ENCODE measurements at places on chromosomes 3 and 15.

DNA sequence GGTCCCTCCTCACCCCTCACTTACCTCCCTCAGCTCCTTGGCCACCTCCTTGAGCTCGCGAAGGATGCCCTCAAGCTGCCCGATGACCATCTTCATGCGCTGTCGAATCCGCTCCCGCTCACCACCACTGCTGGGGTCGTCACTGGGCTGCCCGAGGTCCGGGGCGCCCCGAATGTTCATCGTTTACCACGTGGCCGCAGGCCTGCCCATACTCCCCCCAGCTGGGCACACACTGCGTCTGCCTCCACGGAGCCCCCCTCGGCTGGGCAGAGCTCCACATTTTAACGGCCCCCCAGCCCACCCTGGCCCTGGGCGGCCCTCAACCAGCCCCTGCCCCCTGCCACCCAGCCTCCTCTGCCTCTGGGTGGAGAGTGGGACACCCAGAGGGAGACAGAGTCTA lies 2.2 kb downstream of the INSYN1 start:
- DNase-seq, result no peak

DNA sequence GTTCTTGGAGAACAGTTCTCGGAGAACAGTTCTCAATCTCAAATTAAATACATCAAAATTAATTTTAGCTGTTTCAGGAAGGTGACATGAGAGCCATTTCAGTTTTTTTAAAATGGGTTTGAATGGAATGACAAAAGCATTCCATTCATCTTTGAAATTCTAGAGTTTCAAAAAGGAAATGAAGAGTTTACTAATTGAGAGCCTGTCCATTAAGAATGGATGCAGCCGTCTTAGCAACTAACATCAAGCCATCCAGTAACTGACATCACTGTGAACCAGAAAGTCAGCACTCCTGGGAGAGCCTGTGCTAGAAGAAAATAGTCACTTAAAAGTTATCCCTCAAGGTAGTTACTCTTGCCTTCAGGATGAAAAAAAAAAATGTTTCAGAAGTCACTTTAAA lies 47.0 kb upstream of the FSTL1 start:
- no peak for DNase-seq

DNA sequence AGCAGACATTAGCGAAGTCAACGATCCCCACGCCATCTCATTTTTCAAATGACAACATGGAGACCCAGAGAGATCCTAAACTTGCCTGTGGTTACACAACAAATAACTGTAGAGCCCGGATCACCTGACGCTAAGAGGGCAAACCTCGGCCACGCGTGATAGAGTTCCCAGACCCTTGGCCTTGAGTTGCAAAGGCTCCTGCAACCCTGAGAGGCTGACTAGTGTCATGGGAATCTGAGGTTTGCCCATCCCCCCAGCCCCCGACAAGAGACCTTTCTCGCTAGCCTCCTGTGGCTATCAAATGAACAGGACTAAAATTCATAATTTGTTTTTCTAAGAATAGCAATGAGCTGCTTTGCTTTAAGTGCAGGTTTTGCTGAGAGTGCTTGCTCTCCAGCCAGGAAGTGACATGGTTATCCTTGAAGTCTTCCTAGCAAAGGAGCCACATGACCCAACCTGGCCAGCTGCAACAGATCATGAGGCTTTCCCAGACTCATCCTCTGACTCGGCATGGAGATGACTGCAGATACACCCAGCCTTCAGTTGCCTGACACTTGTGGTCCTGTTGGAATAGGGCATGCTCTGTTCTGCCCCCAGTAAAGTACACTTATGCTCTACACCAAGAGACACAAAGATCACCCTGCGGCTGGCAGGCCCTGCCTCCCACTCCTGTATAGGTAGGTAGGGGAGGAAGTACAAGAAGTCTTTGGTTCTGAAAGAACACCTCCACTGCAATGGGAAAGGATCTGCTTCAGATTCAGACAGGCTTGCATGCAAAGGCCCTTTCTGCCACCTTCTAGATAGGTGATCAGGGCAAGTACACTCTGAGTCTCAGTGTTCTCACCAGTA lies 36.0 kb downstream of the MCF2L2 start:
- DNase-seq, result no peak

- DNase-seq, result no peak
Measured at GRCh38 chr3:94336046-94336753, 273.3 kb downstream of the NSUN3 start.

GRCh38 chr3:48696156-48696555 lies 10.4 kb upstream of the NCKIPSD start:
- no peak for DNase-seq

GRCh38 chr3:161409069-161409468 lies 37.8 kb upstream of the SPTSSB start:
- DNase-seq, result no peak

GRCh38 chr3:149620291-149621020 lies 37.4 kb downstream of the WWTR1 start:
- no peak for DNase-seq

DNA sequence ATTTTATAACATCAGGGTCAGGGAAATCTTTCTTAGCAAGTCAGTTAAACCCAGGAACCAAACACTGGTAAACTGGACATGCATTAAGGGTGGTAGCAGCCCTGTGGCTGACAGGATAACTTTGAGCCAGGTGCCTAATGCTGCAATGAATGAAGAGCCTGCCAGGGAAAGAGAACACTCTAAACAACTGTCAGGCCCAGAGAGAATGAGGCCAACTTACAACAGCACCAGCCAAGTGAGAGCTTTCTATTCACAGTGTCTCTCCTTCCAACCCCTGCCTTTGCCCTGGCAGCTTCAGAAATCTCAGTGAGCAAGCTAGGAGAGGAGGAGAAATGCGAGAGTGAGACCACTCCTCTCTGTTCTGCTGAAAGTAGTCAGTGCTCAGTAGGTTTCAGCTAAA lies 50.4 kb upstream of the ATP2C1 start:
- DNase-seq, result no peak

DNA sequence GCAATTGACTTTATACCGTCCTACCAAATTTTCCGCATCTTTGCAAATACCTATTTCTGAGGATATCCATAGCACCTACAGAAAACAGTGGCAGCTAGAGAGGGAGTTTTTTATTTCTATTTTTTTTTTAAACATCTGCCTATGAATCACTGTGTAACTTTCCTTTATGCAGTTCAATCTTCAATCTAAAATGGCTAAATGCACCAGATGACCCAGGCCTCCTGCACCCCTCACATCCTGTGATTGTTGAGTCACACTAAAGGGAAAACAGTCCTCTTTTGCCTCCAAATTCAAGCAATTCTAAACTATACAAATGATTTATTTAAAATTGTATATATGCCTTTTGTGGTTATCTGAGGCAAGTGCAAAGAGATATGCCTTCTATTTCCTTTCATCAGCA lies 20.1 kb upstream of the BCL6 start:
- no peak for DNase-seq

DNA sequence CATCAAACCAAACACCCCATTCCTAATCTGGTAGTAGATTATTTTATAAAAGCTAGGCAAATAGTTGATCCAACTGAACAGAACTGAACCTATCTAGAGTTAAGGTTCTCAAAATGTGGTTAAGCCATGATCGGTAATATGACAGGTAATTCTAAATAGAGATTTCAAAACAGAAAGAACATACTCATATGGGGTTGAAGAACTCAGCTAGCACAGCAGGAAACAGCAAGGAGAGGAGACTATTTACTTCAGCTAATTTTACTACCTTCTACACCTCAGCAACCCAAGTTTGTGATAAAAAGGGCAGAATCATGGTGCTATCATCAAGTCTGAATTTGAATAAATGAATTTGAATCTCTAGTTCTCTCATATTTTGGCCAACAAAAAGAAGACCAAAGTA lies 11.8 kb downstream of the CD47 start:
- DNase-seq, result no peak

DNA sequence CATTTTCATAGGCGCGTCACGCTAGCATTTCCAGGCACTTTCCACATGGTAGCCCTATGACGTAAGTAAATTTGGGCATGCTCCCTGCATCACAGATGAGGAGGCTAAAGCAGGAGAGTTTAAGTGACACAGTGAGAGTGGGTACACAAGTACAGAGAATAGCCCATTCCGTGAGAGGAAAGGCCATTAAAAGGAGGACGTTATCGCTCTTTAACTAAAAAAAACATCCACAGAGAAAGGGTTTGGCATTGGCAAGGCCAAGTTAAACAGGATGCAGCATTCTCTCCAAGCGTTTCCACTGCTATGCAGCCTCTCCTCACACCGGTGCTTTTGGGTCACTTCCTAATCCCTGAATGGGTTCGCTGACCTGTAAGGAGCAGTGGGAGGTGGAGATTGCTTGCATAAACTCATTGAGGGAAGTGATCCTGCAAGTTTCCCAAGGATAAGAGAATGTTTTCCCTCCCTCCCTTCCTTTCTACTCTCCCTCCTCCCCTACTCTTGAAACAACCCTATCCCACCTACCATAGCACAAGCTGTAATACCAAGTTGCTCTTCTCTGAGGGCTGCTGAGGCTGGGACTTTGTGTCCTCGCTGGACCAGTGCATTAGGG lies 147.7 kb downstream of the VGLL4 start:
- DNase-seq, result no peak

DNA sequence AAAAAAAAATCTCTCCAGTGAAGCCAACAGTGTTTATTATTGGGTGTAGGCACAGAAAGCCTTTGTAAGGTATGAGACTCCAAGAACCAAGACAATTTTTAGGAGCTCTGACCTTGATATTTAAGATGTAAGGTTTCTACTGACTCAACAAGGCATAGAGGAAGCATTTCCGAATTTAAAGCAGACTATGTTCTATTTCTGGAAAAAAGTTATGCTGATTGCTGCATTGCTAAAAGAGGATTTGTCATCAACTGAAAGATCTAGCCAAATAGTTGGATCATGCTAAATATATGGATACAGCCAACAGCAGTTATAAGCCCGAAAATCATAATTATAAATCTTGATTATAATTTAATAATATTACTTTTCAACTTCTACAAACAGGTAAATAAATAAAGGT lies 53.3 kb upstream of the MELTF start:
- no peak for DNase-seq

GRCh38 chr15:57472861-57473260 lies 96.6 kb downstream of the CGNL1 start:
- DNase-seq, result no peak

DNA sequence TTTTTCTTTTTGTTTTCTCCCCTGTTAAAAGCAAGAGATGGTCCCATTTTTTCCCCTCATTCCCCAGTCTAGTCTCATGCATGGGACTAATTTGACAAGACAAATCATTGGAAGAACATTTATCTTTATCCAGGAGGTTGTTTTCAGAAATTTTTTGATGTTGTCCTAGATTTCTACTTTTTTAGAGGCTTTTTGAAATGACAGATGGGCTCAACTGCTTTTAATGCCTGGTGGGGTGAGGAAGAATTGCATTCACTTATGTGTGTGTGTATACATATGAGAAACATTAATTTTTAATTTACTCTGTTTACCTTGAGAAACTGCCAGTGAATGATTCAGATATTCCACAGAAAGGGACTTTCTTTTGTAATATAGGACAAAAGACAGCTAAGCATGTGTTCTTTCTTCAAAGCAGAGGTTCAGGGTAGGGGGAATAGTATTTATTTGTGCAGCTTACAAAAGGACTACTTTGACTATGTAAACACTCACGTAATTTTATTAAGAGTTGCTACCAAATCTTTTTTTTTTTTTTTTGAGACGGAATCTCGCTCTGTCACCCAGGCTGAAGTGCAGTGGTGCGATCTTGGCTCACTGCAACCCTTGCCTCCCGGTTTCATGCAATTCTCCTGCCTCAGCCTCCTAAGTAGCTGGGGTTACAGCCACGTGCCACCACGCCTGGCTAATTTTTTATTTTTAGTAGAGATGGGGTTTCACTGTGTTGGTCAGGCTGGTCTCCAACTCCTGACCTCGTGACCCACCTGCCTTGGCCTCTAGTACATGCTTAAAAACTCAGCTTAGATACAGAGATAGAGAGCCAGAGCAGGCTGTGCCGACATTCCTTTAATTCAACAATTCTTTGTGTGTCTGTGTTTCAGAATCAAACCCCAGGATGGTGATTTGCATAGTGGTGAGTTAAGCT lies 130.1 kb upstream of the RARB start:
- no peak for DNase-seq

DNA sequence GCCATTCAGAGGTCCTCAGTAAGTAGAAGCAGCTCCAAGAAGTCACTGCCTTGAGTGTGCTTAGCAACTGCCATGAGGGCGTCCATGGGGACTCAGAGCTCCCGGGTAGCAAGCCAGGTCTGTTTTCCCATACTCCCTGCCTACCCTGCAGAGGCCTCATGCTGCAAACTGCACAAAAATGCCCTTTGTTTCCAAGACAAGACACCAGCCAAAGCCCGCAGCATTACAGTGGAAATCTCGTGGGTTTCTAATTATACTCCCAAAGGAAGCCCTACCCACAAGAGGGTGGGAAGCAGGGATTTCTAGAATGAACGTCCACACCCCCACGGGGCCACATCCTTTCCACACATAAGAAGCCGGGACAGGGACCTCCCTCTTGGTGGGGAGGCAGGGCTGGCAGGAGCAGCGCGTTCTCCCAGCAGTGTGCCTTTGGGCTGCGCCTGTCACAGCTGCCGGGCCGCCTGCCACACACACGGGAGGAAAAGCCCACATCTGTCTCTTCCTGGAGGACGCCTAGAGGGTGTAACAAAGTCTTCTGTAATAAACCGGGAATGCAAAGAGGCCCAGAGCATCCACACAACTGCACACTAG lies 31.1 kb downstream of the FAM174B start:
- DNase-seq, result no peak

DNA sequence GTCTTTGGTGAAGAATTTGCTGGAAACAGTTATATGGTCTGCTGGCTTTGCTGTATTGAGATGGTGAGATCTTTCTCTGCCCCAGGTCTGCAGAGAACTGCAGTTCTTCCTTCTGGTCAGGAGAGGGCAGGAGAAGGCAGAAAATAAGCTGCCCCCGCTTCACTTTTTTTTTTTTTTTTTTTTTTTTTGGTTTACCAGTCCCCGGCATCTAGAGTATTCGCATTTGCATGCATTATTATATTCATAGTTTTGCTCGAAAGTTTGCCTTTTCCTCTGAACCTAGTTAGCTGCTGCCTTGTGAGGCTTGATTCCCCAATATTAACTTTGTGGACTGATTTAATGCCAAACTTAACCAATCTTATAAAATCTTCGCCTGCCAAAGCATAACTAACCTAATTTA lies 10.6 kb upstream of the PARL start:
- DNase-seq, result no peak

DNA sequence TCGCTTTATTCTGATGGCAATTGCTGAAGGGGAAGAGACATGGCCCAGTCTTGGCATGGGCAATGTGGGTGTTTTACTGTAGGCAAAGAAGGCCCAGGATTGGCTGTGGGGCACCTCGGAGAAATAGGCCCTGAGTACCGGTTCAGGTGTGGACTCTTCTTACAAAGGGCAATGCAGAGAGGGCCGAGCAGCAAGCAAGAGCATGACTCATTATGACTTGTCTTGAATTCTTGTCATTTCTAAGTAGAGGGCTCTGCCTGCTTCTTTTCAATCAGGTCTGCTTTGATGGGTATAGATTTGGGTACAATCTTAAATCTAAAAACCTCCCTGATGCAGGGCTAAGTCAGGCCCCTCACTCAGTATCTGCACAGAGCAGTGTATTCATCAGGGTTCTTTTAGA lies 14.8 kb upstream of the BUB1B start:
- no peak for DNase-seq
